NCI-H2227 treated with DMSO at 0.1 percent for 48 hours (cell line): ENCODE measurements at places on chromosomes 16 and 17.
A peak's percentile ranks its signal among the peaks of the same experiment; 100 is the strongest.

DNA sequence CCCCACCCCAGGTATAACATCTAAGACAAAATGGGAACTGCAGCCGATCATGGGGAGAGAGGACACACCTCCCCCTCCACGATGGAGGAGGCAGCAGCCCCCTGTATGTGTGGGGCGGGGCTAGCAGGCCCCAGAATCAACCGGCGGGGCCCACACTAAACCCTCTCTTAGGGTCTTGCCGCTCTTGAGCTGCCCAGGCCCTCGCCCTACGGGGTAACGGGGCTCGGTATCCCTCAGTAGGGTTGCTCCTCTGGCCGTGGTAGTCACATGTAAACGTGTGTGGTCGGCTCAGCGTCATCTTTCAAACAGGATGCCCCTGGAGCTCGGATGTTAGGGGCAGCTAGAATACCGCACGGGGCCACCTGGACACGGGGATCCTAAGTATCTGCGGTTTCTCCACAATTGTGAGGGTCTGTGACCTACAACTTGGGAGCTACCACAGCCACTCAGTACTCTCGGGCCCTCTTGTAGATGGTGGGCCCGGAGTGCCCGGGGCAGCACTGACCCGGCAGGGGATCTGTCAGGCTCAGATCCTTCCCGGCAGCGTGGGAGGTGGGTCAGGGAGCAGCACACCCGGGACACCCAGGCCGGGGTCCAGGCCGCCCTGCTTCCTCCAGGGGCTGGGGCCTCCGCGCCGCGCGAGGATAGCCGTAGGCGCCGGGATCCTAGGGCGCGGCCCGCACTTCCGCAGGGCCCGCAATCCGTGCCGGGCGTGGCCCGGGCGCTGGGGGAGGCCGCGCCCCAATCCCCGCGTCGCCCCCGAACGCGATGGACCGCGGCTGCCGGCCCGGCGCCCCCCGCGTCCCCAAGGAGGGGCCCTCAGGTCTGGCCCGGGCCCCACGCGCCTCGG lies 781 bp downstream of the ARHGDIA start:
- DNase-seq, result peak; percentile 28

DNA sequence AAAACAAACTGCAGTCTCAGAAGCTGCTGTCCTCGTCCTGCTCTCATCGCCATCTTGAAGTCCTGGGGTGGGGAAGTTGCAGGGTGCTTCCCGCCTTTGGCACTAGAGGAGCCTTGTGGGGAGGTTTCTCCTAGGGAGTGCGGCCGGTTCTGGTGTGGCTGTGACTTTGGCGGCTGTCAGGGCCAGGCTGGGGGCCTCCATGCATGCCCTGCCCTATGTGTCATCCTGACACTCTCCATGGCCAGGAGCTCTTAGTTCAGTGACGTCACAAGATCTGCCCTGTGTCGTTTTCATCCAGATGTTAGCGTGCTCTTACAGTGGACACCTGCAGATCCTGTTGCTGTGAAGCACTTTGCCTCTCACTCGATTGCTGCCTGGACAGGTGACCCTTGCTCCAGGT lies 49.6 kb downstream of the PLD6 start:
- no peak for DNase-seq

DNA sequence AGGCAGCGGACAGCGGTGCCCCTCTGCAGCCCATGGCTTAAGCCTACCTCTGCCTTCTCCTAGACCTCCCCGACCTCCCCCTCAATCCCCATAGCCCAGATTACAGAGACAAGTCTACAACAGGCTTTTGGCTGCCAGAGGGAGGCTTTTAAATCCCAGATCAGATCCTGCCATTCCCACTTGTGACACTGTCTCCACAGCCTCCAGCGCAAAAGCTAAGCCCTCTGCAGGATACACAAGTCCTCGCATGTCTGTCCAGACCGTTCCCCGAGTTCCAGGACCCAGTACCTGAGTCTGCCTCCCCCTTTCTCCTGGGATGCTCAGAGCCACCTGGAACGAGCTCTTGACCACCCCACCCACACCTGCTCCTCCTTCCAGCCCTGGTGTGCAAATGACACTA lies 31.2 kb downstream of the VAC14 start:
- no peak for DNase-seq

GRCh38 chr16:17278988-17279387 lies 191.8 kb downstream of the XYLT1 start:
- no peak for DNase-seq

DNA sequence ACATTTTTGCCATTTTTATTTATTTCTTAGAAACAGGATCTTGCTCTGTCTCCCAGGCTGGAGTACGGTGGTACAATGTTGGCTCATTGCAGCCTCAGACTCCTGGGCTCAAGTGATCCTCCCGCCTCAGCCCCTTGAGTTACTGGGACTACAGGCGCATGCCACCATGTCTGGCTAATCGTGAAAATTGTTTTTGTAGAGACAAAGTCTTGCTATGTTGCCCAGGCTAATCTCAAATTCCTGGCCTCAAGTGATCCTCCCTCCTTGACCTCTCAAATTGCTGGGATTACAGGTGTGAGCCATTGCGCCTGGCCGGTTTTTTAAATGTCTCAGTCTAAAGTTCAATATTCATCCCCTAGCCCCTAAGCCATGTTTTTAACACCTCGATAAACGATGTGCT lies 182.8 kb upstream of the CACNG3 start:
- no peak for DNase-seq

DNA sequence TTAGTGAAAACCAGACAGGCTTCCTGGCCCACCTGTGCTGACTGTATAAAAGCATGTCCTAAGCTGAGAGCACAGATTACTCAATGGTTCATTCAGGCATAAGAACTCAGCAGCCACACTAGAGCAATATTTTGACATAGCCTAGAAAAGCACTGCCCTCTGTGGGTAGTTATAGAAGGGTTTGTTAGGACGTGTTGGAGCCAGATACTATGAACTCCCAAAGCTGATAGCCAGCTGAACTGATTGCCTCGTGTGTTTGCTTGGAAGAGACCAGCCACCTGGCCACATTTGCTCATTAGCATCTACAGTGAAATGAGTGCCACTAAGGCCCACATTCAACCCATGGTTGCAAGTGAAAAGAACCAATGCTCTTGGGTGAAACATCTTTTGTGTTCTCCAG lies 30.8 kb upstream of the ABCA5 start:
- DNase-seq, result no peak

DNA sequence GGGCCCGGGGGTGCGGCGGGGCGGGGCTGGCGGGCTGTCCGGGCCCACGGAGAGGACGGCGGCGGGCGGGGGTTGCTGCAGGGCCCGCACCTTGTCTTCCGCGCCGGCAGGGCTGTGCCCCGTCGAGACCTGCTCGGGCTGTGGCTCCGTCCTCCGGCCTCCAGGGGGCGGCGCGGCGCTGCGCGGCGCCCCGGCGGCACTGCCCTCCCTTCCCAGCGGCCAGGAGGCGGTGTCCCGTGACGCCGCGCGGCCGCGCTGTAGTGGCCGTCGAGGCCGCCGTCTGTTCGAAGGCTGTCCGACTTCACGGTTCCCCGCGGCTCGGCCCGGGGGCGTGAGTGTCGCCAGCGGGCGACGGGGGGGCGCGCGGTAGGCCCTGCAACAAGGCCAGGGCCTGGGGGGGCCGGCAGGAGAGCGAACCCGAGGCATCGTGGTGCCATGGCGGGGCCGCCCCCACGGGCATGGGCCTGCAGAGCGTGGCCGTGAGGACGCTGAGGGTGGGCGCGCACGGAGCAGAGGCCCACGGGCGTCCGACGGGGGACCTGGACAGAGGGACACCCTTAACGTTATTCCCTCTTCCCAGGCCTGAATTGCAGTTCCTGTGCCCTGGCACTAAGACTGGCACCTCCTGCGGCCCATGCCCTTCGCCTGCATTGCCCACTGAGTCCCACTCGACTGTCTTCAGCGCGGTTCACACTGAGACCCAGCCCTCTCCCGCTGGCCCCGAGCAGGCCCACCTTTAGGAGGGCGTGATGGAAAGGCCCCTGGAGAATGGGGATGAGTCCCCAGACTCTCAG lies at the start of gene PLEKHG4:
TSS of gene PLEKHG4 (plus strand) at position 237 of the 794 bp plus-strand sequence. CDS start at position 750, 513 bp downstream.
- DNase-seq, result peak; percentile 61

GRCh38 chr16:17154981-17155380 lies 315.8 kb downstream of the XYLT1 start:
- no peak for DNase-seq

DNA sequence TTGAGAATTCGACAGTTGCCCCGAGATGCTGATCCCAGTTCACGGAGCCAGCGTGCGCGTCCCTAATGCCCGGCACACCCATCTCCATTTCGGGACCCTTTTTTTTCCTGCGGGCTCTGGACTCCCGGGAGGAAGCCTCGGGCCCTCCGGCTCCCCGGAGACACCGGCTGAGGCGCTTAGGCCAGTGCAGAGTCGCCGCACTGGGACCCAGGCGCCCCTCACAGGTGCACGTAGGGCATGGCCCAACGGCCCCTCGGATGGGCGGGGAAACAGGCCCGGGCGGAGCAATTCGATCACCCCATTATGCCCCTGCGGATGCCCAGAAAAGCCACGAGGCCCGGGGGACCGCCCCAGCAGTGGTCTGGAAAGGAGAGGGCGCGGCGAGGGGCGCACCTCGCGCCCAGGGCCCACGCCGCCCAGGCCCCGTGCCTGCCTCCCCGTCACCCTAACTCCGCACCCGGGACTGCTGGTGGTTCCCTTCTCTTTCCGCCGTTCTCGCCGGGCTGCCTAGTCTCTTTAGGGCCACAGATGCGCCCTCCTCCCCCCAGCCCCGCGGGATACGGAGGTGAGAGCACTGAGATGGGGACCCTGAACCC lies 18.5 kb upstream of the ZFHX3 start:
- no peak for DNase-seq
